ENCODE measurements at places on chromosomes 5 and 9. TPM values are rescaled to one million over a fixed set of nuclear protein-coding genes. Genes with fewer than 3 reads are reported as not detected.

ANP32B gene
- polyA plus RNA-seq, result 17.2 TPM

NR5A1 gene
- polyA plus RNA-seq, result not detected

F12 gene
- polyA plus RNA-seq, result 7.7 TPM

CMYA5 gene
- polyA plus RNA-seq, result 0.25 TPM

FOXD1 gene
- 2.9 TPM for polyA plus RNA-seq

SLC6A19 gene
- polyA plus RNA-seq, result not detected

ERP44 gene
- polyA plus RNA-seq, result 15.2 TPM

SLC6A7 gene
- not detected for polyA plus RNA-seq

TCF7 gene
- 0.84 TPM for polyA plus RNA-seq

DNA sequence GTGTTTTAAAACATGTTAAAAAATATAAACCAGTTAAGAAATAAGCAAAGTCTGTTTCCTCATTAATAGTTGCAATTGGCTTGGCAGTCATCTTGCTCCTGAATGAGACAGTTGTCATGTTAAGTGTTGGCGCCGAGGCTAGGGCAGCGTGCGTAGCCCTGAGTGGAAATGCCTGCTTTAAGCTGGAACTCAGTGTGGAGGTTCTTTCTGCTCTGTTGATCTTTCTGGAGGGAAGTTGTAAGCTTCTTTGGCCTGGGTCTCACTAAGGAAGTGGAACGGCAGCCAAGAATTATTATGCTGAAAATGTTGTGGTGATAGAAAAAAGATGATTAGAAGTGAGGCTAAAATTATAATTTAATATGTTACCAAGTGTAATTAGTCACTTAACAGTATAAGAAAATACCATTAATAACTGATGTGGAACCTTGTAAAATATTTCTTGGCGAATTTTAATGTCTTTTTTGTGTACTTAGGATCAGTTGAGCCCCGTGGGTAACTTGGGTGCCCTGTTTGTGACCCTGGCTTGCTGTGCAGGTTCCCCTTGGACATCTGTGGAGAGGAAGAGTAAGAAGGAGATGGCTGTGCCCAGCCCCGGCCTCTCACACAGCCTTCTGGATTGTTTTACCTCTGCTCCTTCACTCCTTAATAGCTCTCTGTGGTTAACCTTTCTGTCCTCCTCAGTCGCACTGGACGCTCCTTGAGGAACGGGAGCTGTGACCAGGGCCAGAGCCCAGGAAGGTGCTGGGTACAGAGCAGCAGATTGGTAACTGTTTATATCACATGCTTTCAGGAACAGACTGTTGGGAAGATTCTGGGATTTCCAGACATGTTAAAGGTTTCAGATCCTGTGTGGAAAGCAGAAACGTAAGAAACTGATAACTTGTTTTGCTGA, 31.0 kb downstream of the PCBD2 start:
- DNase-seq, result no peak

DNA sequence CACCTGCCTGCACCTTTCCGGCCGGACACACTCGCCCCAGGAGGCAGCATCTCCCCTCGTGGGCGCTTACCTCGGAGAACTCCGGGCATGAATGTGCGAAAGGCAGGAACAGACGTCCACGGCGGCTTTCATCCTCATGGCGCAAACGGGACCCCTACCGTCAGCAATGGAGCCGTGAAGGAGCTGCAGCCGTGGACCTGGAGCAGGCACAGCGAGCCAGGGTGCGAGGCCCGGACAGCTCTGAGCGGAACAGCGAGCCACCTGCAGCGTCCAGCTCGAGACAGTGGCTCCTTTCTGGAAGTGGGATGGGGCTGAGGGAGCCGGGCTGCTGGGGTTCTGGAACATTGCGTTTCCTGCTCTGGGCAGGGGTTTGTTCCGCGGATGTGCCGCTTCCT, 7.8 kb upstream of the SLC6A19 start:
- no peak for DNase-seq

DNA sequence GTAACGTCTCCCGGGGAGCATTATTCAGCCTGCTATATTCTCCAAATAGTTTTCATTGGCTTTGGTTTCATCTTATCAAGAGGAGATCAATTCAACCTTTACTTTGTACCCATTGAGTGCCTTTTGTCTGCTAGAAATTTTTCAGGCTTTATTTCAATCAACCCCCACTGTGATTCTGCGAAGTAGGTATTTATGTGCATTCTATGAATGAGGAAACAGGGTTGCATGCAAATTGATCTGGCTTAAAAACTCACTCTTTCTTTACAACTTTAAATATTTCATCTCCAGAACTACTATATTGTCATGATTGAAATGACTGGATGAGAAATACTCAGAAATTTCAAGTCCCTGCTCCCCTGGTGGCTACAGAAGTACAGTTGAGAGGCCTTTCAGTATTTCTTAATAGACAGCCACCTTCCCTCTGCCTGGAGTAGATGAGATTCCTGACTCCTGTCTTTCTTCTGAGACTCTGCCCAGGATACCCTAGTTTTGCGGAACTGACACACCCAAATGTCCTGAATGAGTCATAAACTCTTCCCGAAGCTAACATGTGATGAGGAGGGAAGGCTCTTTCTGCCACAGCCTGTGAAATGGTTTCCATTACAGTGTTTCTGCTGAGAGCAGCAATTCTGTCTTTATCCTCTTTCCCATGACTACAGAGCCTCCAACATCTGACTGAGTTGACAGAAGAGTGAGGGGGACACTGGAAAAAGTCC, 52.6 kb upstream of the TNC start:
- no peak for DNase-seq

DNA sequence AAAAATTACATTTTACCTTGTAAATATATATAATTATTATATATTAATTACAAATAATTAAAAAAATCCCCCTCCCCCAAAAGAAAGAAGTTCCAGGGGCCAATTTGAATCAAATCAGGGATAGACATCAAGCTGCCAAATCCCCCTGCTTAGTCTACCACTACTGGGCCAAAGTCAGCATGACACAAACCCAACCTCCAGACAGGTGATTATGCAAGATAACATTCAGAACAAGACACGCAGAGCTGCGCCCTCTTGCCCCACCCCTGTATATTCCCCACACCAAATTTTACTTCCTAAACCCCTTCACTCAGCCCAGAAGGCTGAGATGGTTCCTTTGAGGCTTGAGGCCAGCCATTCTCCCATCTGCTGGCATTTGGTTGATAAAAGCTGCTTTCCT, 2059.1 kb upstream of the CDH6 start:
- no peak for DNase-seq

DNA sequence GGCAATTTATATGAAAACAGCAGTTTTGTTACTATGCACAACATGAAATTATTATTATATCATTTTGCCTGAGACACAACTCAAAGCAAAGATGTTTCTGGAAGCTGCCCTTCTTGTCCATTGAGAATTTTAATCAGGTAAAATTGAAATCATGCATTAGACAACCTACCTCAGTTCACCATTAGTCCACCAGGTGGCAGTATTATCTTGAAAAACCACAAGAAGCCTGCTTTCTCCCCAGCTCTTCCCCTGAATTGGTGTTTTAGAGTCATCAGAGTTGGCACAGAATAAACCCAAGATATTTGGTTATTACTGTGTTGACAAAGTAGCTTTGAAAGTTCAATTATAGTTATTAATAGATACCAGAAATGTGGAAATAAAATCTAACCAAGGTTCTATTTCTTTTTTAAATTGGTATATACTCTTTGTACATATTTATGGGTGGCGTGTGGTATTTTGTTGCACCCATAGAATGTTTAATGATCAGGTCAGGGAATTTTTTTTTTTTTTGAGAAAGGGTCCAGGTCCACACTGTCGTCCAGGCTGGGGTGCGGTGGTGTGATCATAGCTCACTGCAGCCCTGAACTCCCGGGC, 25.7 kb downstream of the UTP15 start:
- DNase-seq, result peak; percentile 69

DNA sequence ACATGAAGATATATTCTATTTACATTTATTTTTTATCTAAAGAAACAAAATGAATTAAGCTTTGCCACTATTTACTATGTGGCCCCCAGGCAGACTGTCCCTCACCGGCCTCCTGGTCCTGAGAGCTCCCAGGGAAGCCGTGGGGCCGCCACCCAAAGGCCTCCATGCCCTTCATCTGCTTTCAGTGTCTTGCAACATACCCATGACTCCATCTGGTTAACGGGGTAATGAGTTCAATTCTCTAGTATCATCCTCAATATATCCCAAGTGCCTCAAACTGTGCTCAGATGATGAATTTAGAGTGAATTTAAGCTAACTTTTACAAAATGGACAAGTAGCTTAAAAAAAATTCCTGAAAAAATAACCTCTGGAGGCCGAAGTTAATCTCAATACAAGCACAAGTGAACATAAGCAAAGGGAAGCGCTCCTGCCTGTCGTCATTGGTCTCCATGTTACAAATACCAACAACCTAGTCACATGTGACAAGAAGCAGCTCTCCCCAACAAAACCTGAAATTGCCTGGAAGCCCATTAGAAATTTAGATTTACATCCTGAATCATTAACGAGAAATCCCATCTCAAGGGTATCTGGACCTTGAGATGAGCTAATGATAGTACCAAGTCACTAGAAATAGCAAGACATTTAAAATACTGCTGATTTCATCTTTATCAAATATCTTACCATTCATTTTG, 26.1 kb downstream of the DAP start:
- DNase-seq, result no peak

DNA sequence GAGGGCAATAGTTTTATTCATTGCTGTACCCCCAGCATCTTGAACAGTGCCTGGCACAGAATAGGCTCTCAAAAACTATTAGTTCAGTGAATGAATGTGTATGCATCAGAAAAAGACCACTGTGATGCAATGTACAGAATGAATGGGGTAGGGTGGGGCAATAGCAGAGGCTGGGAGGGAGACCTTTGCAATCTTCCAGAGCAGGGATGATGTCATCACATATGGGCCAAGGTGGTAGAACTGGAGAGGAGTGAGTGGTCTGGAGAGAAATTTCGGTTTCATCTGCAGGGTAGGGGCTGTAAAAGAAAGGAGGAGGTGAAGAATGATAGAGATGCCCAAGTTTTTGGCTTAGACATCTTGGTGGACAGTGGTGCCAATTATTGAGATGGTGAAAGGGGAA, 23.4 kb upstream of the ARAP3 start:
- no peak for DNase-seq

GRCh38 chr9:14058325-14058688, 255.6 kb downstream of the NFIB start:
- DNase-seq, result no peak

DNA sequence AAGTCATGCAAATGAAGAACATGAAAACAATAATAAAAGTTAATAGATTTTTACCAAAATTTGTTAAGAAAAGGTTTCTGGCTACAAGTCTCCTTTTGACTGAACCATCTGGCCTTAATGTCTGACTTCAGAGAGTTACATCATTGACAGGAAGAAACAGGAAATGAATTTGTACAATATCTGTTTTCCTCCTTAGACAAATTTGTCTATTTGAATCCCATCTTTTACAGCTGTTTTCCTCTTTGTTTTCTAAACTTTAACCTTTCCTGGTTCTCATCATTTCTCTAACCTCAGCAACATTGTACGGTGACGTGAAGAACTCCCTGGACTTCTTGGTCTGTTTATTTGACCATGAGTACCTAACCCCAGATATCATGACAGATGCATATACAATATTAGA, 567.5 kb upstream of the RIOK2 start:
- DNase-seq, result no peak

DNA sequence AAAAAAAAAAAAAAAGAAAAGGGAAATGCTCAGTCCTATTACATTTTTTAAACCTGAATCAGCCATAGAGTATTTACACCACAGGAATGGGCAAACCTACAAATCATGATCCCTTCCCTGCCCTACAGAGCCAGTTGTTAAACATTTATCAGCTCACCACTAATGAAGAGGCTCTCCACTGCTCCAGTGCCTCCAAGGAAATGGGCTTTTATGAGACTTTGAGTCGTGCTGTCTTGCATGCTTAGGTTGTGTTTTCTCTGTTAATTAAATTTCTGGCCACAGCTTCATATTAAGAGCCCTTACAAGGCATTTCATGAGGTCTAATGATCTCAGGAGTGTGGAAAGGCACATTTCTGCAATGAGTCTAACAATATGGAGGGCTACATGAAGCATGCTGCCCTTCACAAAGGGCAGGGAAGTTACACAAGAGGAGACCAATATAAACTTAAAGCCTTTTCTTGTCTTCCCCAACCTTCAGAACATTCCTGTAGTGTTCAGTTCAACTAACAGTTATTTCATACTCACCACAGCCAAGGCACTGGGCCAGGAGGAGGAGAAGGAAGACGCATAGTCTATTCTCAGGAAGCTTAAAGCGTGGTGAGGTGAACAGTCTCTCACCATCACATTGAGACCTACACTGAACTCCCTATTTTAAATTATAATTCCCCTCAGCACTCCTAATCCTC, 140.1 kb upstream of the ABCA1 start:
- DNase-seq, result no peak

DNA sequence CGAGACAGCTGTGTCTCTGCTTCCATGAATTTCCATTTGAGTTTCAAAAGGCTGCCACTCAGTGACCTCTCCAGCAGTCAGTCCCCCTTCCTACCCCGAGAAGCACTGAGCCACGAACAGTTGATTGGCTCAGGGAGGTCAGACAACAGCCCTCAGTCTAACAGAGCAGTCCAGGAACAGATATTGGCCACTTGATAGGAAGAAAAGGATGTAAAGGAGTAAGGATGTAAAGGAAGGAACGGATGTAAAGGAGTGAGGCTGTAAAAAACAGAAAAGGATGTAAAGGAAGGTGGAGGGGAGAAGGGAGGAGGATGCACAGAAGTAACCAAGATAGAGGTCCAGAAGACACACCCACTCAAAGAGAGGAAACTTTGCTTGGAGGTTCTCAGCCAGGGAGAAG, 3.2 kb upstream of the NR4A3 start:
- no peak for DNase-seq

DNA sequence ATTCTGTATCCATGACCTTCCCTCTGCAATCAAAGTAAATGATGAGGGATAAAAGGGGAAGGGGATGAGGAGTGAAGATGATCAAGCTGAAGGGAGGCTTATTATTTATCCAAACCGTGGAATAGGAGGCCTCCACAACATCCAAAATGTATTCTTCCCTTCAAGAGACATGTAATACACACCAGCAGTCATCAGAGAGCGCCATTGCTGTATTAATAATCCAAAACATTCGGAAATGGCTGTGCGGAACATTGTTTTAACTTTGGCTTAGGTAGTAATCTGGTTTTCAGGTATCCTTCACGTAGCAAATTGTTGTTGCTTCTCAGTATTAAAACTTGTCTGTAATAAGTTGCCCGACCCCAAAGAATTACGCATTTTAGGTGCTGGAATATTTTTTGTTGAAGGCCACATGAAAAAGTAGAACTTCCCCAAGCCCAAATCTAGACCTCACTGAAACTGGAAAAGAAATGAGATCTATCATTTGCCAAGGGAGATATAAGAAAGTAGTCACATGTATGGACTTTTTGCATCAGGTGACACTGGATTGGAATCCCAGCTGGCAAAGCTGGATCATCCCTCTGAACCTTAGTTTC, 2.6 kb upstream of the BOD1 start:
- DNase-seq, result no peak

GRCh38 chr9:123281659-123282350, 13.4 kb upstream of the STRBP start:
- no peak for DNase-seq

DNA sequence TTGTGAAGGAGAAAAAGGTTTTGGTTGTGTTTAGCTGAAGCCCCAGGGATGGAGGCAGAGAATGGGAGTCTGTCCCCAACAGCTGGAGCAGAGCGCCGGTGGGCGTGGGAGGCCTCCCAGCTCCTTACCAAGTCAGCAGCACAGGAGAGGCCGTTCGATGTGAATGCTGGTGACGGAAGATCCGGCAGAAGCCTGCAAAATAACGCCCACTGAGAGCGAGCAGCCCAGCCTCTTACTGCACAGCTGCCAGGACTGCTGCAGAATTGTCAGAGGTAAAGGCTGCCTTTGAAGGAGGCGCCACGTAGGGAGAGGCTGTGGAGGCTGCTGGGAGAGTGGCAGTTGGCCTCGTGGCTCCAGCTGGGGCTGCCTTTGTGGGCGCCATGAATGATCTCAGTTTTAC, 26.2 kb downstream of the ANGPTL2 start:
- no peak for DNase-seq
